ENCODE measurements at places on chromosomes 7 and 10. TPM values are rescaled to one million over a fixed set of nuclear protein-coding genes. Genes with fewer than 3 reads are reported as not detected.

Gene DPP6
- total RNA-seq: not detected

Gene SEMA3C
- total RNA-seq: 0.26 TPM

Gene PLEKHS1
- not detected for total RNA-seq

- DNase-seq: no peak
These were observed 14.0 kb upstream of the PODXL start for GRCh38 chr7:131570401-131570800.

- DNase-seq: no peak
These were observed 92.7 kb downstream of the LSMEM1 start for GRCh38 chr7:112573302-112574039.

DNA sequence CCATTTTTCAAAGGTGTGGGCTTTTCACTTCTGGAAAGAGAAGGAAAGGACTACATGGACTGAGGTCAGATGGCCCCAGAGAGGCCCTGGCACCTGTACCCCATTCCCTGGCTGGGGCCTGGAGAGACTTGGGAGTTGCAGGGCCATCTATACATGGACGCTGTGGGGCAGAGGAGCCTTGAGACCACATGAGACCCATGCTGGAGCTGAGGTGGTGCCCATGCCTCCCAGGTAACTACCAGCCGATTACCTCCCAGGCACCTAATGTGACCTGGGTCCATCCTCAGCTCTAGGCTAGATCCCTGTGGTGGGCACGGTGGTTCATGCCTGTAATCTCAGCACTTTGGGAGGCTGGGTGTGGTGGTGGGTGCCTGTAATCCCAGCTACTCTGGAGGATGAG is 81.3 kb downstream of the GPR26 start:
- no peak for DNase-seq

DNA sequence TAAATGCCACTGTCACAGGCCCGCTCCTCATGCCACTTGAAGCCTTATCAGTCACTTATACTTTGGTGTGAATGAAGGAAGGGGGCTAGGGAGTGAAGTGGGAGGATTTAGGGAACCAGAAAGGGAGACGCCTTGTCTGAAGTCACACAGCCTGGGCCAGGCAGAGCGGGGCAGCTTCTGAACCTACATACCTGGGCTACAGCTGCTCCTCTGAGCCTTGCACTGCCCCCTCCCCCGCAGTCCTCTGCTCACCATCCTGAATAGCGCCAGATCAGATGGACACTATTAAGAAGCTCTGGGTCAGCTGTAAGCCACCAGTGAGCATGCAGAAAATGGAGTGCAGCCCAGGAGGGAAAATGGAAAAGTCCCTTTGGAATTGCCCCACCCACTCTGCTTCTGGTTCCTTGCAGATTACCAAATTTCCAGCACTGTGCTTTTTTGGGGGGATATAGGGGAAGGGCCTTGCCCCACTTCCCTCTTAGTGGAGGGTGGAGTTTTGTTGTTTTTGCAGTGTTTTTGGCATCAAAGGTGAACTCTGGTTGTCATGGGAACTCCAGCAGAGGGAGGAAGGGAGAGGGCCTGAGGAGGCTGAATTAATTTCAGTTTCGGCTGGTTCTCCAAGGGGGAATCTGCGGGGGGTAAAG is 35.0 kb upstream of the ADCYAP1R1 start:
- DNase-seq: no peak

GRCh38 chr7:83821866-83822265 is 172.9 kb upstream of the SEMA3E start:
- DNase-seq: no peak

DNA sequence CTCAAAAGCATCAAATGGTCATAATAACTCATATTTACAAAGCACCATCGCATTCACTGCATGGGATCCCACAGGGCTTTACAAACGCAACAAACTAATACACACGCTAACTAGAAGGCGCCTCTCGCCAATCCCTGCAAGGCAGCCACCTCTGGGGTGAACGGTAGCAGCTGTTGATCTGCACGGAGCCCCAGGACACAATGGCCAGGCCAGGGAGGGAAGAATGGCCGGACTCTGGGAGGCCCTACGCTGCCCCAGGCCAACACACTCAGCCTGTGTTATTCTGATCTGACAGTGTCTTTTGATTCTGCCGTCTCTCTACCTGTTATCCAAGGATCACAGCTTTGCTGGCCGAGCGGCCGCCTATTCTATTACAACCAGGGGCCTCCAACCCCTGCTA is 41.8 kb downstream of the HABP2 start:
- DNase-seq: no peak

DNA sequence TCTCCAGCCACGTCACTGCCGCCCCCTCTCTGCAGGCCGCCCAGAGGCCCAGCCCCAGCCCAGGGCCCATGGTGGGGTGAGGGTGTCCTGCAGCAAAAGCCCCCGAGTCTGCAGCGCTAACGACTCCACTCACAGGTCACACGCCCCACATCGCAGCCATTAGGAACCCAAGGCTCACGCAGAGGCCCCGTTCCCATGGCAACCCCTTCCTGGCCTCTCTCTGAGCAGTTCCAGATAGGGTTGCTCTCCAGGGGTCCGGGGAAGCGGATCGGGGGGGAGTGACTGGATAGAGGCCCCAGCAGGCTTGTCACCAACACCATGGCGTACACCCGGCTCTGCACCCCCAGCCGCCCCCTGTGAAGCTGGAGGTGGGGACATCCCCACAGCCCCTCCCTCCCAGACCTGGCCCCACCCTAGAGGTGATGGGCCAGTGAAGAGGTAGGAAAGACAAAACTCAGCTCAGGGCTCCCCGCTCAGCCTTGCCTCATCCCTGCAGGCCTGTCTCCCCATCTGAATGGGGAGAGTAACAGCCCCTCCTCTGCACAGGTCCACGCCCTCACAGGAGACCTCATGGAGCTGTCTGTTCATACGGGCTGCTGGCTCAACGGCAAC is 41.2 kb downstream of the TNRC18 start:
- DNase-seq: no peak

DNA sequence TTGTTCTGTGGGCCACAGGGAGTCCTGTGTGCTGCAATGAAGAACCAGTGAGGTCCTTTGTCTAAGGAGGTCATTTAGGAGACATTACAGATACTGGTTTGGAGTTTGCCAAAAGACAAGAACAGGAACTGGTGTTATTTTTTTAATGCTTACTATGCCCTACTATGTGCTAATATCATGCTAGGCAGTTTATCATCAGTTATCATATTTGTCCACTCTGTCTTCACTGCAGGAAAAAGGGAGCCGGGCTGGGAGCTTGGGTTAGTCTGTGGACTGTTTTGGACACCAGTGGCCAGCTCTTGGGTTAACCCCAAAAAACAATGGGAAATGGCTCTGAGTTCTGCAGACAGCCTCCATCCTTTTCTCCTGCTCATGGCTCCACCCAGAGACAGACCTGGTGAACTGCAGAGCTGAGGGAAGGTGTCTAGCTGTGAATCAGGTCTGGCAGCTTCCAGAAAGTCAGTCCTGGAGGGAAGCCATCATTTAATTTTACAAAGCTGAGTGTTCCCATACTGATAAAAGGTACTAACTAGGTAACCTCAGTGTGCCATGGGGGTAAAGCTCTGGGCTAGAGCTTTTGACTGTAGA is 101.2 kb upstream of the ZNF746 start:
- DNase-seq: no peak

DNA sequence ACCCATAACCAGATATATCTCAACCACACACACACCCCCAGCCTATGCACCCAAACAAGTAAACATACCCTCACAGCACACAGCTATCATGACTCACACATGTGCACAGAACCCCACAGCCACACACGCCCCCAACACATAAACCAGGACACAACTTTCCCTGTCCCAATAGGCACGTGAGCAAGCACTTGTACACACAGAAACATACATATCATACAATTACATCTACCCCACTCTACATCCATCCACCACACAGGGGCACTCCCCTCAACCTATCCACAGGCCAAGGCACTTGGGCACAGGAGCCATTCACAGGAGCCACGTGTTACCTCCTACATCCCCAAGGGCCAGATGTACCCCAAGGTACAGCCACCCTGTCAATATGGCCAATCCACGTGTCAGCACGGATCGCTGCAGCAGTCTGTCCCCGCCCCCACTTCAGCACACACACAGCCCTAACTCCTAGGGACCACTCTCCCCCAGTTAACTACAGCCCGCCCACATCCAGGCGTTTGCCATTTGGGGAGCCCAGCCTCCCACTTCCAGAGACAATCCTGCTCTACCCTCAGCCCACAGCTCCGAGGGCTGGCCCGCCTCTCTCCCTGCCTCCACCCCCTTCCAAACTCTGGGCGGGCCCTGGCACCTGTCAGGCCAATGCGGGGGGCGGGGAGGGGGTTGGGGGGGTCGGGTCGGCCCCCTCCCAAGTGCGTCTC is 163.5 kb downstream of the SH3PXD2A start:
- DNase-seq: no peak

GRCh38 chr7:43664681-43665080 is 64.6 kb downstream of the COA1 start:
- DNase-seq: no peak

- no peak for DNase-seq
These were observed 722 bp downstream of the AGR2 start for GRCh38 chr7:16803881-16804673.

- no peak for DNase-seq
These were observed 1140.0 kb upstream of the AUTS2 start for GRCh38 chr7:68458010-68458908.
